ENCODE measurements at places on chromosomes 2 and 18.
A peak's percentile ranks its signal among the peaks of the same experiment; 100 is the strongest.

GRCh38 chr2:203732092-203732952 is 25.9 kb downstream of the CD28 start:
- DNase-seq, result no peak

DNA sequence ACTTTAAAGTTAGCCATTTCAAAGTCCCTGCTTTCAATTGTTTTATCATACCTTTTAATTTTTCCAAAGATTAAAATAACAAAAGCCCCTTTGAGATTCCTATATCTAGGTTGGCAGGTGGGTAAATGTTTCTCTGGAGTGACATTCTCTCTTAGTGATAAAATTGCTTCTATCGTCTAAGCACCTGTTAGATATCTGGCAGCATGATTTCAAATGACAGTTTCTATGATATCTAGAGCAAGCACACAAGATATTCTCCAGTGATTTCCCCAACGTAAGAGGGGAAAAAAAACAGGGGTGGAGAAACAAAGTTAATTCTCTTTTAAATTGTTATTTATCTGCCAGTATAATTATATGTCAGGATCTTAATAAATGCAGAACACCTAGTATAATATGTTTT is 610.2 kb downstream of the DSC3 start:
- DNase-seq, result no peak

DNA sequence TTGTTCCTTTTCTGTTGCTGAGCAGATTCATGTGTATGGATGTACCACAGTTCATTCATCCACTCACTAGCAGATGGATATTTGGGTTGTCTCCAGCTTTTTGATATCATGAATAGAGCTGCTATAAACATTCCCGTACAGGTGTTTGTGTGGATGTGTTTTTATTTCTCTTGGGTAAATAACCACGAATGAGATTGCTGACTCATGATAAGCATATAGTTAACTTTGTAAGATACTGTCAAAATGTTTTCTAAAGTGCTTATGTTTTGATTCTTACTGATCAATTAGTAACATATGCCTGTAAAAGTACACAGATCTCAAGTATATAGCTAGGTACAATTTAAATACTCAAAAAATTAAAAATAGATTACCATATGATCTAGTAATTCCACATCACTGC is 27.7 kb downstream of the TSN start:
- DNase-seq, result no peak

DNA sequence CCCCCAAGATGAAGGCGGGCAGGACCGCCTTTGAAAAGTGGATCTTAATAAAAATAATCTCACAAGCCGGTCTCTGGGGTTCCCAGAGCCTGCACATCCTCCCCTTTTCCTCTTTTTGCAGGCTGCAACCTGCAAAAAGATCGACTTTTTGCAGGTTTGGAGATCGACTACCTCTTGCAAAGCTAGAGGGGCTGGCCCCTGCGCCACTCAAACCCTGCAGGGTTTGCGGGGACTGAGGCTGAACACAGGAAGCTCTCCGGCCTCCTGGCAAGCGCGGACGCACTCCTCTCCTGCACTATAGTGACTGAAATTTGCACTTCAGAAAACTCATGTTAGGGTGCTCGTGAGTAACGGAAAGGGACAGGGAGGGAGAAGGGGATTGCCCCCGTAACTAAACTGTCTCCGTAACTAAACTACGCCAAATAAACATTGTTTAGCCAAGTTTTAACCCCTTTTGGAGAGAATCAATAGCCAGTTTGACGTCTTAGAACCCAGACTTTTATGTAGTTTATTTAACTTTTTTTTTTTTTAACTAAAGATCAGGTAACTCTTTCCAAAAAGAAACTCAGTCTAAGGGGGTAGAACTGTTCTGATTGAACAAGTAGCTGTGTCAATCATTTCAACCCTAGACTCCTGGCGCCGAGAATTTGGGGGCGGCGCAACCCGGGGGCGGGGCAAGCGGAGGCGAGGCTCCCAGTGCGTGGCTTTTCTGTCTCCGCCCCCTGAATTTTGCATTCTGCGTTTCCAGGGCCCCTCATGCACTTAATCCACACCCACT is 2.5 kb downstream of the IGFBP5 start:
- DNase-seq, result peak; percentile 76

- DNase-seq, result no peak
These were observed 138.4 kb downstream of the OTX1 start for GRCh38 chr2:63189026-63189425.

GRCh38 chr2:46561731-46562450 is 82.5 kb downstream of the TMEM247 start:
- no peak for DNase-seq

DNA sequence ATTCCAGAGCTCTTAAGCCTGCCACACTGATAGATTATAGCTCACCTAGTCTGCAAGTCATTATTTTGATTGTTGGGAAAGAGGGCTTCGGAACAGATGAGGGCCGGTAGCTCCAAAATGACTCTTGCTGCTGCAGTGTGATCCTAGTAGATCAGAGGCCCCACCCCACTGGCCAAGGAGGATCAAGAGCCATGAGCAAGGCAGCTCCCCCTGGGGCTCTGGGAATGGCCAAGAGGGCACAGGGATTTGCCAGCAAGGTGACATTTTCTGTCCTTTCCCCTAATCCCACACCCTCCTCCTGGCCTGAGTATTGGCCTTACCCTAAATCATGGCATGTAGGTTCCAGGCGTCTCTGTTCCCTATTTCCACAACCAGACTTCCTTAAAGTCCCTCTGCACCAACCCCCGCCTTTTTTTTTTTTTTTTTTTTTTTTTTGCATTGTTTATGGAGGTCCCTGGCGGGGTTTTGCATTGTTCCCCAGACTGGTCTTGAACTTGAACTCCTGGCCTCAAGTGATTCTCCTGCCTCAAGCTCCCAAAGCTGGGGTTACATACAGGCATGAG is 36.5 kb downstream of the EIF4E2 start:
- no peak for DNase-seq

GRCh38 chr2:224612578-224612977 is 27.4 kb upstream of the CUL3 start:
- DNase-seq, result no peak

DNA sequence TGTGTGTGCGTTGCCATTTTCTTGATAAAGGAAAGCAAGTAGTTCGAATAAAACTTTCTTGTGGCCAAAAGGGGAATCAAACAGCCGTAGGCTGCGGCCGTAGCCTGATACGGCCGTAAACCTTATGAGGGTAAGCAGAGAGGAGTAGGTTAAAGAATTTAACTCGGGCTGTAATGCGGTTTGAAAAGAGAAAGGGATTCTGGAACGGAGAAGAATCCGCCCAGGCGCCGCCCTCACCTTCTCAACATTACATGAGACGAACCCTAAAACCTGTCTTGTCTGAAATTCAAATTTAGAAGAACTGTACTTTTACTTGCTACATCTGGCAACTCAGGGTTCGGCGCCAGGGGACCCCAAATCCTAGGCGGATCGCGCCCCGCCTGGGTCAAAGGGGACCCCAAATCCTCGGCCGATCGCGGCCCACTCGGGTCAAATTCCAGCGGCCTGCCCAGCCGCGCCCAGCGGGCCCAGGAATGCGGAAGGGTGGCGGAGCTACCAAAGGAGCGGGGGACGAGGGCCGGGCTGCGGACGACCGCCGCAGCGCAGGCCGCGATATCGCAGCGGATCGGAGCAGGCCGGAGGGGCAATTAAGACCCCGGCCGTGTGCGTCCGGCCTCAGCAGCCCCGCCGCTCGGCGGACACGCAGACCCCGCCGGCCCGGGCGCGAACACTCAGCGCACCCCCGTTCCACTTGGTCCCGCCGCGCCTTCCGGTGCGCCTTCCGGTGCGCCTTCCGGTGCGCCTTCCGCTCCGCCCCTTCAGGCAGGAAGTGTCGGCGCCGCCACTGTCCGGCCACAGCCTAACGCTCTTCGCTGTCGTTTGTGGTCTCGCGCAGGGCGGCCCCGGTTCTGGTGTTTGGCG is at the start of gene MYL12B:
Gene MYL12B (plus strand): TSS at position 761 of the 861 bp plus-strand sequence. CDS start 10,766 bp downstream, outside the sequence.
- peak; percentile 71 for DNase-seq

GRCh38 chr2:118993392-118993752 is 51.4 kb downstream of the MARCO start:
- no peak for DNase-seq

DNA sequence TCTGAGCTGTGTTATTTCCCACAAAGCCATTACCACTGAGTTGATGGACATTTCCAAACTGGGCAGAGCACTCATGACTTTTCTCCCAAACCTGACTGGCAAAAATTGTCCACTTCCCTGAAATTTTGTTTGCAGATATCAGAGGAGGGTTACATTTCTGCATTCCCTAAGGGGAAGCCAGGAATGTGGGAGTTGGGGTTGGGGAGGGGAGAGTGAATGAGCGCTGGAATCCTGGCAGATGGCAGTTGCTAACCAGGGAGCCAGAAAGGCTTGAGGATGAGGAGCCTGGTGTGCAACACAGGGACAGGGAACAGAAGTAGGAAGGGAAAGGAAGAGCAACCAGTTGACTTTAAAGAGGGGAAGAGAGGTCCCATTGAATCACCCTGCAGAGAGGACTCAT is 14.0 kb upstream of the CCNYL1 start:
- DNase-seq, result no peak

GRCh38 chr2:53622141-53622540 is 145.5 kb upstream of the CHAC2 start:
- DNase-seq, result no peak

DNA sequence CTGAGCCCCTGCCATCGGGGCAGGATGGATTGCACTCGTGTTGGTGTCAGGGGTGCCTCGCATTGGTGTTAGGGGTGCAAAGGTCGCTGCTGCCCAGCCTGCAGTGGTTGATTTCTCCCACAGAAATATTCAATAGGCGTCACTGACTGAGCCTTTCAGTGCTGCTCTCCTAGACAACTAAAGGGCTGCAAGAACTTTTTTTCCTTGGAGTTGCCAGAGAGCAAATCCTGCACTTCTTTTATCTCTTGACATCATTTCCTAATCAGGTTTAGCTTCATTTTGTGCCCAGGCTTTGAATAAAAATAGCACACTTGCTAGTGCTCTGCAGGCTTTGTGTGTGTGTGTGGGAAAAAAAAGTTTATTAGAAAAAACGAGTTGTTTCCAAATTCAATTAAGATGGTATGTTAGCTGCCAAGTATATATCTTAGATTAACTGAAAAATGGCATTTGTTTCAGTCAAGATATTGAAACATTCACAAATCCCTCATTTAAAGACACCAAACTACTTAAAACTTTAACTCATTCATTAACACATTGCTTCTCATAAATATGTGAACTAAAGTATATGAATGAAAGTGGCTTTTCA is 125.6 kb downstream of the SOCS6 start:
- no peak for DNase-seq

DNA sequence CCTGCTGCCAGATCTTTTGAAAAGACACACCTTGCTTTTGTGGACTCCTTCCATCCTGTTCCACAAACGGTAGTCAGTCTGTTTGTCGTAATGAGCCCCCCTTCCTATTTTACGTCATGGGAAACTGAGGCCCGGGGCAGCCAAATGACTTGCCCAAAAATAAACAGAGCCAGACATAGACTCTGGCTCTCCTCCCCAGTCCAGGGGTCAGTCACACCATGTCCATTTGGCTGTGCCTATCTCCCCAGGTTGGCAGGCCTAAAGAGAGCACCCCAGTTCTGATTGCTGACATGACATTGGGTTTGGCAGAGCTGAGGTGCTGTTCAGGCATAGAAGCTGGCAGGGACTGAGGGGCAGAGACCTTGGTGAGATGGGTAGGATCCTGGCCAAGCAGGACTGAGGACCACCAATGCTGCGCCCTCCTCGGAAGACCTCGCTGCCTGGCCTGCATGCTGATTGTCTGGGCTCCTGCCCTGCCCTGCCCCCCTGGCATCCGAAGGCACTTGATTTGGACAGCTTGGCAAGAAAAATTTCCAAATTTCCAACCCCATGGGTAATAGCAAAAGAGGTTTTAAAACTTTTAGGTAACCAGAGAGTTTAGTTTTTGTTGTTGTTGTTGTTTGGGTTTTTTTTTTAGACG is 335.4 kb downstream of the DYSF start:
- DNase-seq, result no peak

GRCh38 chr2:18496516-18496915 is 63.9 kb downstream of the RDH14 start:
- no peak for DNase-seq

GRCh38 chr2:109259671-109260070 is 130.7 kb downstream of the SH3RF3 start:
- DNase-seq, result no peak
